Activated B cell treated with CpG ODN at 0.5 μM for 24 hours (primary cell): ENCODE measurements at places on chromosomes 5 and 9.
A peak's percentile ranks its signal among the peaks of the same experiment; 100 is the strongest.

DNA sequence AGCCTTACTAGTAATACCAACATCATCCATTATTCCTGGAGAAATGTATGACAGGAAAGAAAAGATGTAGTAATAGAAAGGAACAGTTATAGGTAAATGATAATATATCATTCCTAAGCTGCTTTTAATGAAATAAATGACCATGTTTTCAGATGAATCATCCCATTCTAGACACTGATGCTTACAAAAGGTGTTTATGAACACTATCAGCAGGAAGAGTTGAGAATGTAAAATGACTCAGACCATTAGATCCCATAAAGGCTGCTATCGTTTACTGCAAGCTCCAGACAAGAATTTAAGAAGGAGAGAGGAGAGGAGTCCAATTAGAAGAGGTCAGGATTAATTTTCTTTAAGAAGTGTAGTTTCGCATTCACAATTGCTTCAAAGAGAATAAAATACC, 1033.5 kb downstream of the EFNA5 start:
- no peaks in the 10 kb centered on the region for H3K4me1 ChIP-seq
- no peaks in the 10 kb centered on the region for H3K27me3 ChIP-seq
- H3K27ac ChIP-seq, result no peak overlapping the region
- H3K36me3 ChIP-seq, result no peaks in the 10 kb centered on the region
- DNase-seq, result no peak
- no peak overlapping the region for H3K4me3 ChIP-seq

- DNase-seq, result no peak
- no peaks in the 10 kb centered on the region for H3K36me3 ChIP-seq
- no peaks in the 10 kb centered on the region for H3K27me3 ChIP-seq
- H3K4me1 ChIP-seq, result no peaks in the 10 kb centered on the region
Observed at GRCh38 chr5:21649969-21650368, 1203.2 kb downstream of the CDH12 start.

DNA sequence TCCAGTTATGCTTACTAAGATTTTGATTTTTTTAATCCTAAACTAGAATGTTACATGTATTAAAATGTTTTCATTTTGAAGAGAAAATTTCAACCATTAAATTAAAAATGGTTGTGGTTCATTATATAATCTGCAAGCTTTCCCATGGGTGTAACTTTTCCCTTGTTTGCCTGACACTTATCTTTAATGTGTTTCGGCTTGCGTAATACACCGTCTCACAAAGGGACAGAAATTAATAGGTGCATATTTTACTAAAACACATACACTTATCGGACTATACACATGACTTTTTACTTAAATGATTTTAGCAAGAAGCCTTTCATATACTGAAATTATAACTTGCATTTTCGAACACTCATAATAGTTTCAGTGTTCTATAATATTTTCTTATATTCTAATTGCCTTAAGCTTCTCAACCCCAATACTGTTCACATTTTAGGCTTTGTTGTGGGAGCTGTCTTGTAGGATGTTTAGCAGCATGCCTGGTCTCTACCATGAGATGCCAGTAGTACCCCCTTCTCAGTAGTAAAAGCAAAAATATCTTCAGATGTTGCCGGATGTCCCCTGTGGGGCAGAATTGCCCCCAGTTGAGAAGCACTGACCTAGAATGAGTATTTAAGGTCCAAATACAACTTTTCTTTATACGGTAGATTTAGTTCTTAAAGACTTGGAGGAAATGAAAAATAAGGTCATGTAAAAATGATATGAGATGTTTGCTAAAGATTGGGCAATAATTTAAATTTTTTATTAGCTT, 28.6 kb downstream of the UGCG start:
- DNase-seq, result no peak
- H3K36me3 ChIP-seq, result peaks cover 61% of the 10 kb centered on the region
- H3K4me3 ChIP-seq, result no peak overlapping the region
- H3K27ac ChIP-seq, result peak overlapping the region; percentile 32
- peaks cover 60% of the 10 kb centered on the region for H3K4me1 ChIP-seq

DNA sequence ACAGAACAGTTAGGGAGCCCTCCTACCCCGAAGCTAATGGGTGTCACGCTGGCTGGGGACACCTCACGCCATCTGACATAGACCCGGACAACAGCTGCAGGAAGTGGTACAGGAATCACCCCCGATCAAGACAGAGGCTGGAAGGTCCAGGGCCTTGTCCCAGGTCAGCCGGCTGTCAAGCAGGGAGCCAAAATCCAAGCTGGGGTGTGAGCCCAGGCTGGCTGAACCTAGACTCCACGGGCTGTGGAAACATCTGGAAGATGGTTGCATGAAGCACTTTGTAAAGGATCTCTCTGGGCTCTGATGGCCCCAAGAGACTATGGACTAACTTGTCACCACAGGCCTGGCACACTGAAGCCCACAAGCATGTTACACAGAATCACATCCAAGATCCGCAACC, 68.9 kb upstream of the STXBP1 start:
- H3K36me3 ChIP-seq, result no peaks in the 10 kb centered on the region
- DNase-seq, result no peak
- H3K27me3 ChIP-seq, result peaks cover 15% of the 10 kb centered on the region
- no peak overlapping the region for H3K4me3 ChIP-seq
- no peak overlapping the region for H3K27ac ChIP-seq
- H3K4me1 ChIP-seq, result no peaks in the 10 kb centered on the region
